DND-41 (cell line): ENCODE measurements at places on chromosomes 16 and 17.
A peak's percentile ranks its signal among the peaks of the same experiment; 100 is the strongest.

- DNase-seq: no peak
Measured at GRCh38 chr16:89113661-89114060, 20.0 kb downstream of the ACSF3 start.

DNA sequence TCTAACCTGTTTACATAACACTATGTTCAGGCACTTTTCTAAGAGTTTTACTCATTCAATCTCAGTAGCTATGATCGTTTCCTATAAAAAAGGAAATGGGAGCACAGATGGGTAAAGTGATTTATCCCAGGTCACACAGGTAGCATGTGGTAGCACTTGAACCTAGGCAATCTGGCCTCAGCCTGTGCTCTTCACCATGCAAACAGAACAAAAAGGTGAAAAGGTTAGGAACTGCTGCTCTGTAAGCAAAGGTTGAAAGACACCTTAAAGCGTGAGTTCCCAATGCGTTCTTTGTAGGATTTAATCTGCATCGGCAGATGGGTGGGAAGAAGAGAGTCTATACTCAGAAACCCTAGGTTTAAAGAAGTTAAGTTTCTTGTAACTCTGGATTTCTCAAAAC is 14.9 kb upstream of the KLHL11 start:
- DNase-seq: no peak

DNA sequence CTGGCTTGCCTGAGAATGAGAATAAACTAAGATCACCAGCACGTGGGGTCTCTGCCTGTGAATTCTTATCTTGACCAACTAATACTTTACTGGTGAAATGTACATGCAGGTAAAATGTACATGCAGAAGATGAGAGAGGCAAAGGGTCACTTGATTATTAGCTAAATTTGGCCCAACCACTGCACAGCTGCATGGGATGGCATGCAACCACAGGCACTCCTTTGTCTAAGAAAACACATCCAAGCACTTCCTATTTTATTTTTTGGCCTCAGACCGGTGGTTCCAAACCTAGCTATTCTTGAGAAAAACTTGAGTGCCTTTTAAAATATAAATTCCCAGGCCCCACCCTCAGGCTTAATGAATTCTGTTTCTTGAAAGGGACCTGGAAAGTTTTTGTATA is 77.9 kb downstream of the SYCE1L start:
- no peak for DNase-seq

DNA sequence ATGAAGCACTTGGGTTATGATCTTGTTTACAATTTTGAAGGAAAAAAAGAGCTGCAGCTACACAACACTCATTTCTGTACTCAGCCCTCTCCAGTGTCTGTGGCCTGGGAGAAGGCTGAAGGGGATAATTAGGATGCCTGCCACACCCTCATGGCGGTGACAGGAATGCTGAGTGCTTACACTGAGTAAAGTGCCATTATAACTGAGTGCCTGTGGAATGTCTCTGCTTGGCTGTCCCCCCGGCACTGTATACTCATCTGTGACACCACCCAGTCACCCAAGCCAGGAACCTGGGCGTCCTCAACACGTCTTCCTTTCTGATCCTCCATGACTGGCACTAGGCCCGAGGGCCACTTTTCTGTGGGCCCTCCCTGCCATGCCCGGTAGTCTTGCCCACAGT is 3.5 kb upstream of the MRPL38 start:
- DNase-seq: no peak

DNA sequence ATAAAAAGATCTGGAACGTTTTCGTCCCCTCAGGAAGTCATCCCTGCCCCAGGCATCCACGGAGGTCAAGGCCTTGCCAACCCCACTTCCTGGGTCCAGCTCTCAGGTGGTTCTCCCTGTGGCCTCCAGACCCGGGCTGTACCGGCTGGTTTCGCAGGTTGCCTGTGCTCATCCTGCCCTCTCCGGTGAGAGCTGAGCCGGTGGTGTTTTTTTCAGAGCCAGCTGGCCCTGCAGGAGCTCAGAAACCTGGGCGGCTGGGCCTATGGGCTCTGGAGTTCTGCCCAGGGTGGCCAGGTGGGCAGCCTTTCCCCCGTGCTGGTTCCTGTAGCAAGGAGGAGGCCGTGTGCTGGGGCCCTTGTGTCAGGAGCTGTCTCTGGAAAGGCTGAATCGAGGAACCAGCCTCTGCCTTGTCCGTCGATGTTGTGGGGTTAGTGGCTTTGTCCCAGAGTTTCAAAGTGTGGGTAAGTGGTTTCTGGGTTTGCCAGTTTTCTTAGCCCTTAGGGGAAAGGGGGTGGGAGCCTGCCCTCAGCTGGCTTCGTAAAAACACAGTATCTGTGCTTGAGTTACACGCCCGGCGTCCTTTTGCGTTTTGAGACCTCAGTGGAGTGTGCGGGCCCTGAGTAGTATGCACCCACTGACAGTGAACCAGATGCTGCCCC is 23.6 kb downstream of the C16orf90 start:
- no peak for DNase-seq

DNA sequence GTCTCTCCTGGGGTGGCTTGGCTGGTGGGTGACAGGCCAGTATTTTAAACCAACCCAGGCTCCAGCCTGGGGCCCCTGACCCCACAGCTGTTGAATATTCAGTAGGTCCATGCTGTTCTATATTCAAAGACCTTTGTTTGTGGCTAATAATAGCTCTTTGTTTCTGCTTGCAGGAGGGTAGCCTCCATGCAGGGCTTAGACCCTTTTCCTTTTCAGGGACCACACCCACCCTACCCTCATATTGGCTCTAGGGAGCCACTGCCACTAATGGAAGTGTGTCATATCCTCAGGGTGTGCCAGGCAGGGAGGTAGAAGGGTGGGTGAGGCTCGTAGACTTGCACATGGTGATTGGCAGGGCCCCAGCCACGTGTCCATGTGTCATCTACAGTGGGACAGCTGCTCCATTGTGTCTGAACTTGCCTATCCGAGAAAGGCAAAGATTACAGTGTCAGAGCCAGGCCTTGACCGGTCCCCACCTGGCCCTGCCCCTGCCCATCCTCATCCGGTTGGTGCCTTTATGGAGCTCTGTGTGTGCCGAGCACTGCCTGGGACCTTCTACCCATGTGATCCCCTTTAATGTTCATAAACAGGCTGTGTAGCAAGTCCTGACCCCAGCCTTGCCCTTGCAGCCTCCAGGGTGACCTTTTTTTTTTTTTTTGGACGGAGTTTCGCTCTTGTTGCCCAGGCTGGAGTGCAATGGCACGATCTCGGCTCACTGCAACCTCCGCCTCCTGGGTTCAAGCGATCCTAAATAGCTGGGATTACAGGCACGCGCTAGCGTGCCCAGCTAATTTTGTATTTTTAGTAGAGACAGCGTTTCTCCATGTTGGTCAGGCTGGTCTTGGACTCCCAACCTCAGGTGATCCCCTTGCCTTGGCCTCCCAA is 22.1 kb downstream of the TMC7 start:
- no peak for DNase-seq

DNA sequence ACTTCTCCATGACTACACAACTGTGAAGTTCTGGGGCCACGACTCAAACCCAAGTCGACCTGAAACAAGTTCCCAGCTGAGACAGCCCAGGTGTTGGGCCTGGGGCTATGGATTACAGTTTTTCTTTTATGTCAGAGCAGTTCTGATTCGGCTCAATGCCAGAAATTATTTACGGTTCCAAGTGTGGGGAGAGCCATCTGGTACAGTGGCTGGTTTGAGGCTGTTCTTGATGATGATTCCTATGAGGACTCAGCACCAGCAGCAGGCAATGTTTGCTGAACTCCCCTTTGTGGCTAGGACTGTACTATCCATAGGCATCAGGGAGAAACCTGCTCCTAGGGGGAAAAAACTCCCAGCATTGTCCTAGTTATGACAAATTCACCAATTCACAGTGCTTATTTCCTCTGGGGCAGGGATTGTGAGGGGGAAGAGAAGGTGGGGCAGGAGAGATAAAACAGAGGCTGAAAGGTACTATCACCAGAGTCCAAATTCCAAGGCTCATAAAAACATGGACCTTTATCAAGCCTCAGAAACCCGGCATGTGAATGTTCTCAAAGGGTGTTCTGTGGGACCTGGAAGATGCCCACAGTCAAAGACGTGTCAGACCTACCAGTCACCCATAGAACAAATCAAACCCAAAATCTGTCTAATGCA is 18.2 kb upstream of the CMTM4 start:
- DNase-seq: no peak

DNA sequence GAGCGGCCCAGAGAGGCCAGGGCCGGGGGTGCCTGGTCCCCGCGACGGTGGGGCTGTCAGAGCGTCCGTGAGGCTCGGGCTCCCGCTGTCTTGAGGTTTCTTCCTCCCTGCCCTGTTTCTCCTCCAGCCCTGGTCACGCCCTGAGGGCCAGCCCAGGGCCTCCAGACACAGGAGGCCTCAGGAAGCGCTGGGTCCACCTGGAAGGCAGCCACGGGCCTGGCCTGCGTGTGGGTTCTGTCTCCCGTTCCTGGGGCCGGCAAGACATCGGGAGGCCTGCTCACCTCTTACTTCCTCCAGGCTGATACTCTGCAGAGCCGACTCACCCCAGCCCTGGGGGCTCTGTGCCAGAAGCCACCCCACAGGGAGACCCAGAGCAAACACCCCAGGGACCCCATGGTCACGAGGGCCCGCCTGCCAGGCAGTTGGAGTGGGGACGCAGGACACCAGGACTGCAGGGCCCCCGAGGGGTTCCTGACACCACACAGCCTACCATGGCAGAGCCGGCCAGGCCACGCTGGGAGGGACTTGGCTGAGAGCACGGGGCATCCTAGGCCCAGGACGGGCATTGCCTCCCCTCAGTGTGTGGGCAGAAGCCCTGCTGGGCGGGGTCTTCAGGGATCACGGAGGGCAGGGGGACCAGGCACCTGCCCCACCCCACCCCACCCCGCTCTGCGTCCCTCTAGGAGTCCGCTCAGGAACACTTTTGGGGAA is 18.9 kb upstream of the CACNA1H start:
- no peak for DNase-seq

- no peak for DNase-seq
Measured at GRCh38 chr16:620700-621525, 9.9 kb upstream of the WFIKKN1 start.

DNA sequence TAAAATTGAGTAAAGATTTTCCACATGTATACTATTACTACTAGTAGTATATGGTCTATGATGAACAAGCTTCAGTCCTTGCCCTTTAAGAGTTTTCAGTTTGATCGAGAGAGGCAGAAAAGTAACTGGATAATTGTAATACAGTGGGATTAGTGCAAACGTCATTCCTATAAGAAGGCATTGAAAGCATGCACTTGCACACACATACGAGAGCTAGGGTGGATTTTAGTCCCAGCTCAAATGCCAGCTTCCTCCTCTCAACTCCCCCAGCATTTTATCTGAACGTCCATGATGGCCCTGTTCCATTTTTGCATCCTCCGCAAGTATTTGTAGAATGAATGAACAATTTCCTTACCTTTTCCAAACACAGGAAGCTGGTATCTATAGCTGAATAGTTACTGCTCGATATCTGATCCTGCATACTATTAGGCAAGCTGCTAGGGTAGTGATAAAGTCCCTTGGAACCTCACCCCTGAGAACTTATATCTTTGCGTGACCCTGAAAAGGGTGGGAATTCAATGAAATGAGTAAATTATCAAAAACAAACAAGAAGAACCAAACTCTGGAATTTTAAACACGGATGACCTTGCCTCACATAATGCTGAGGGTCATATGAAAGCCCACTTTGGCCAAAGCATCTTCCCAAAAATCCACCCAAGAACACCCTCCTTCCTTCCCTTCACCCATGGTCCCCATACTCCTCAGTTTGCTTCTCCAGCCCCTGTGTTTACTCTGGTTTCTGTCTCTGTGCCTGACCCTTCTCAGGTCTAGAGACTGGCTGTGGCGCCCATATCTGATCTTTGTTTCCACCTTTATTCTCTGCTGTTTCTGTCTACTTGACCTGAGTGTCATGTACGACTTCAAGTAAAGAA is 60.5 kb downstream of the TMEM100 start:
- DNase-seq: no peak

- no peak for DNase-seq
Measured at GRCh38 chr16:84609563-84610177, 8.2 kb downstream of the COTL1 start.

GRCh38 chr16:7614021-7614795 is 281.6 kb downstream of the RBFOX1 start:
- DNase-seq: no peak

GRCh38 chr16:11249233-11250061 is 6.6 kb downstream of the SOCS1 start:
- DNase-seq: peak; percentile 46

DNA sequence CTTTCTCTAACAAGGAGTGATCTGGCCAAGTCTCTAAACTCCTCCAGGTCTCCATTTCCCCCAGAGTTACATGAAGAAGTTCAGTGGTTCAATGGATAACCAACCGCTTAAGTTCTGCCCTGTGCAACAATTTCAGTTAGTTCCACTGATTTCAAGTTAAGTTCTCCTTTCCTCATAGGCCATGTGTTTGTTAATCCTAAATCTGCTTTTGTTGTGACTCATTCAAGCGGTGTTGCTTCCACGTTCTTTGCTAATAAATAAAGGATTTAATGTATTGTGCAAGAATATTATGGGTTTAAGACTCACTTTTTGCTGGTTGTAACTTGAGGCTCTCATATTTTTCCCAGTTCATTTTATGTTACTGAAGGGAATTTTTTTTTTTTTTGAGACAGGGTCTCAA is 36.3 kb downstream of the GNA13 start:
- DNase-seq: no peak

DNA sequence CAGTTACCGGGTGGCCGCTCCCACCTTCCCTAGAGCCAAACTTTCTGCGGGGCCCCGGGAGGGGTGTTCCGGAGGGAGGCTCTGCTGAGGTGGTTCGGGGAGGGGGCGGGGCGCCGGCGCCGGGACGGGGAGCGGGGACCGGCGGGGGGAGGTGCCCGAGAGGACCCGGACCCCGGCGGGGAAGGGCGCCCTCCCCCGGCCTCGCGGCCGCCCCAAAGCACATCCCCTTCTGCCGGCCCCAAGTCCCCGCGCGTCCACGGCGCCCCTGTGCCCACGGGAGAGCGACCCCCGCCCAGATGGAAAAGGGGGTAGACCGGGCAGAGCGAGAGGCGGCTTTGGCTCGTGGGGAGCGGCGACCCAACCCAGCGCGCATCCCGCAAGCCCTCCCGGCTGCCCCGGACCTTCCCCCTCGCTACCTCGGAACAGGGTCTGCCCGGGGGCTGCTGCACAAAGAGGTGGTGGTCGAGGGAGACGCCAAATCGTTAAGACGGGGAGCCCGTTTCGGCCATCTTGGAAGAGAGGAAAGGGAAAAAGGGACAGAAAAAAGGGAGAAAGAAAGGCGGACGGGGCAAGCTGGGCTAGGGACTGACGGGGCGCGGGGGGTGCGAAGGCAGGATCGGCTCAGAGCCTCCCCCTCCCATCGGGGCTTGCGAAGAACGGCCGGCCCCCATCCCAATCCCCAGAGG is 530 bp downstream of the PCGF2 start:
- peak; percentile 68 for DNase-seq
